Left renal pelvis (tissue), 4 donors: ENCODE measurements at places on chromosomes 3 and 15. TPM values are rescaled to one million over a fixed set of nuclear protein-coding genes. Genes with fewer than 3 reads are reported as not detected.

- no peak for DNase-seq
Measured at GRCh38 chr15:81213982-81214381, 17.3 kb downstream of the IL16 start.

- DNase-seq: no peak
Measured at GRCh38 chr3:124410471-124410870, 319.8 kb upstream of the UMPS start.

DNA sequence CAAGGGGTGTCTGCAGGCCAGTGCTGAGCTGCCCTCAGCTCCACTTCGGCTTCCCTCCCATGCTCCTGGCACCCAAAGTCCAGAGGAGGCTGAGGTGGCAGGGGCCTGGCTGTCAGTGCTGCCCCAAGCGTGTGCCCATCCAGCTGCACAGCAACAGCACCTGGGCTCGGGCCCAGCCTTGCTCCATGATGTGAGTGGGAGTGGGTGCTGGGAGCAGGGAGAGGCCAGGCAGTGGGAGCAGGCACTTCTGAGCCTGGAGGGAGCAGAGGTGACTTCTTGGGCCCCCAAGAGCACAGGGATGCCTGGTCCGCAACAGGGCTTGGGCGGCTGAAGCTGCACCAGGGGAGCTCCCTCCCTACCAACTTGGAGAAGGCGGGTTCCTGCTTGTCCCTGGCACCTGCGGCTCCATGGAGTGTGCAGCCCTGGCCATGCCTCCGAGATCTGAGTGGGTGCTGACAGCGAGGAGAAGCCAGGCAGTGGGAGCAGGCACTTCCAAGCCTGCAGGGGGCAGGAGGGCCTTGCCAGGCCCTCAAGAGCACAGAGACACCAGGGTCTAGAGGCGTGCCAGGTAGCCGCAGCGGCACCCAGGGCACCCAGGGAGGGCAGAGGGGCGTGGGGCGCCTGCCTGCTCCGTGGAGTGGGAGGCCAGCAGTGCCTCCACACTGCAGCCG lies 366.7 kb upstream of the SGO1 start:
- no peak for DNase-seq

DNA sequence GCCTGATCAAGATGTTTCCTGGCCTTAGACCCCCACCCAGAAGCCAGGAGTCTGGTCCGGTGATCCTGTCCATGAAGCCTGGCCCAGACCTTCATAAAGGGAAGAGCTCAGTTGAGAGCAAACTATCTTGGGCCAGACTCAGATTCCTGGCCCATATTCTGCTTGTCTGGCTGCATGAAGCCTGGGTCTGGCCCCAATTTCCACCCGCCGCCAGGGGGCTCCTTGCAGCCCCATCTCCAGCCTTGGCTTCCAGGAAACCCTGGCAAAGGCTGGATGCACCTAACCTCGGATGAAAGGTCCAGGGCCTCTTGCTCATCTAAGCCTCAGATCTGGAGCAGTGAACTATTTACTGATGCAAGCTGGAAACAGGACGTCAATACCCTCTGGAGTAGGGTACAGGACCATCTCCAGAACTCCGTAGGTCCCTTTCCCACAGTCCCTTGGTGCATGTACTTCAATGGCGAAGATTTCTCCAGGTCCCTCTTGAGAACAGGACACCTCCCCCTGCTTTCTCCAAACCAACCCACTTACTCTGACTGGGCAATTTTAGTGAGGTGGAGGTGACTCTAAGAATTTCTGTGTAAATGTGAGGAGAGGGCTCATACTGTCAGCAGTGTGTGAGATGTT lies 5.6 kb downstream of the FOXL2 start:
- DNase-seq: no peak

GRCh38 chr3:18649666-18650363 lies 224.7 kb upstream of the SATB1 start:
- DNase-seq: no peak

DNA sequence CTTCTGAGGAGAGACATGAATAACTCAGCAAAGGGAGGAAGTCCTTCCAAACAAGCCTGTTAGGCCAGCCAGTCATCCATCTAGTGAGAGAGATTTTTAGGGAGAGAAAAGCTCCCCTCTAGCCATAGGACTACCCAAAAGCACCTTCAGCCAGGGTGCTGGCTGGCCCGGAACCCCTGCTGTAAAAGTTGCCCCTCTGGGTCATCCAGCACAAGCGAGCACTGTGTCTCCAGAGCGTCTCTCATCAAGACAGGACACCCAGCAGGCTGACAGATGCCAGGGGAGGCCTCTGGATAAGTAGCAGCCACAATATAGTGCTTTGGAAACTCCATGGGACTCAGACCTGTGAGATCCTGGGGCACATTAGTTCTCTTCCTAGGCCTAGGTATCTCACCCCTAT lies 24.5 kb downstream of the ANXA2 start:
- DNase-seq: no peak

DNA sequence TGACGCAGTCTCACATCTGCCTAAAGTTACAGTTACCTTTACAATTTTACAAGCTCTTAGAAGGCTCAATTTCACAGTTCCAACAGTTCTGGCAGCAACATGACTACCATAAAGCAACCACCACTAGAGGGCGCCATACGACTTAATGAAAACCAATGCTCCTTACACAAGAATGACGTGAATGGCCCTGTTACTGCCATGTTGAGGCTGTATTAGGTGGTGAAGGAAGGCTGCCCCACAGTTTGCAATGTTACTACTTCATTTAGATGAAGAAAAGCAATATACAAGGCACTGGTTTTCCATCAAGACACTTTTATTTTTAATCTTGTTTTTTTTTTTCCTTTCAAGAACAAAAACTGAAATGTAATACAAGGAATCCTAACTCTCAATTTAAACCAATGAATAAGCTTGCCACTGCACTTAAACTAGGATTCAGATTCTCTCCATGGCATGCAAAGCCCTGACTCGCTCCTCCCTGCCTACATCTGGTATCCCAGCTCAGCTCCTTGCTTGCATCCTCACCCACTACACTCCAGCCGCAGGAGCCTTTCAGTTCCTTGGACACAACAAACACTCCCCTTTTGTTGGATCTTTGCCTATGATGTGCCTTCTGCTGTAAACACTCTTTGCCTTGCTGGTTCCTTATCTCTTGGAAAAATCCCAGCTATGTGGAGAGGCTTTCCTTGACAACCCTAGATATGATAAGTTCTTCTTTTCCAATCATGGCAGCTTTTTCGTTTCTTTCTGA lies 270.7 kb downstream of the GBE1 start:
- peak; percentile 60 for DNase-seq

GRCh38 chr15:58471348-58471747 lies 39.6 kb downstream of the LIPC start:
- DNase-seq: no peak

DNA sequence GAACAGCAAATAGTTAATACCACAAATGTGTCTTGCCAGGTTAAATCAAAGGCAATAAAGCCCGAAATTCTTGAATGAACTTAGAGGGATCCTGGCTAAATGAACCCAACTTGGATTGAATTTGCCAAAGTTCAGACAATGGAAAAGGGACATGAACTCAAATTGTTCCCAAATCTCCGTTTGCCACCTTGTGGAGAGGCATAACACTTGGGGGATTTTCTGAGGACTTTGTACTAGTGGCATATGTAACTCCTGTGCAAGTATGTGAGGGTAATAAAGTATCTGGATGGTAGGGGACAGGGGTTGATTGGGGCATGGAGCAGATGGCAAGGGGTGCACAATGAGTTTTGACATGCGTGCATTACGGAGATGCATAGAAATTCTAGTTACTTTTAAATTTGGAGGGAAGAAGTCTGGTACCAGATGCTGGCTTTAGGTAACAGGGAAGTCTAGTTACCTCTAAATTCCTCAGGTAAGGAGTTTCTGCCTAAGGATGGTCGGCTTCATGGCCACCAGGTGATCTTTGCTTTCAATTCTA lies 1.2 kb upstream of the TCAIM start:
- no peak for DNase-seq

- no peak for DNase-seq
Measured at GRCh38 chr3:159902546-159903314, 85.9 kb upstream of the IL12A start.

GRCh38 chr3:66497288-66497984 lies 3.4 kb downstream of the LRIG1 start:
- DNase-seq: no peak

DNA sequence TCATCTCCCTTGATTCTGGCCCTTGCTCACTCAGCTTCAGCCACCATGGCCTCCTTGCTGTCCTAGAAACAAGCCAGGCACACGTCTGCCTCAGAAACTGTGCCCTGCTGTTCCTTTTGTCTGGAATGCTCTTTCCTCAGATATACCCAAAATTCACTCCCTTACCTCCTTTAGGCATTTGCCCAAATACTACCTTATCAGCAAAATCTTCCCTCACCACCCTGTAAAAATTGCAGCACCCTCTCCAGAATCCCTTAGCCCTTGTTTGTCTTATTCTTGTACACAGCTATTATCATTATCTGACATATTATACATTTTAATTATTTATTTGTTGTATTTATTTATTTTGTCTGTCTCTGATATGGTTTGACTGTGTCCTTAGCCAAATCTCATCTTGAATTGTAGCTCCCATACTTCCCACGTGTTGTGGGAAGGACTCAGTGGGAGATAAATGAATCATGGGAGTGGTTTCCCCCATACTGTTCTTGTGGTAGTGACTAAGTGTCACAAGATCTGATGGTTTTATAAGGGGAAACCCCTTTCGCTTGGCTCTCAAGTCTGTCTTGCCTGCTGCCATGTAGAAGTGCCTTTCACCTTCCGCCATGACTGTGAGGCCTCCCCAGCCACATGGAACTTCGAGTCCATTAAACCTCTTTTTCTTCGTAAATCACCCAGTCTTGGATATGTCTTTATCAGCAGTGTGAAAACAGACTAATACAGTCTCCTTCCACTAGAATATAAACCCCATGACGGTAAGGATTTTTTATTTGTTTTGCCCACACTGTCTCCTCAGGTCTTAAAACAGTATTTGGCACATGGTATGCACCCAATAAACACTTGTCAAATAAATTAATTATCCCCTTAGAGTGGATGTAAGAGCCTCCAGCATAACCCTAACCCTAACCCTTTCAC lies 60.0 kb upstream of the STT3B start:
- DNase-seq: no peak

DNA sequence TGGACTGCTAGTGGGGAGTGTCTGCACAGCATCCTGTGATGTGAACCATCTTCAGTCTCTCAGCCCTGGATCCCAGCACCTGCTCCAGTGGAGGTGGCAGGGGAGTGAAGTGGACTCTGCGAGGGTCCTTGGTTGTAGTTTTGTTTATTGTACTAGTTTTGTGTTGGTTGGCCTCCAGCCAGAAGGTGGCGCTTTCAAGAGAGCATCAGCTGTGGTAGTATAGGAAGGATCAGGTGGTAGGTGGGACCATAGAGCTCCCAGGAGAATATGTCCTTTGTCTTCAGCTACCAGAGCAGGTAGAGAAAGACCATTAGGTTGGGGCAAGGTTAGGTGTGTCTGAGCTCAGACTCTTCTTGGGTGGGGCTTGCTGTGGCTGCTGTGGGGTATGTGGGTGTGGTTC lies 20.9 kb downstream of the NEK11 start:
- no peak for DNase-seq

DNA sequence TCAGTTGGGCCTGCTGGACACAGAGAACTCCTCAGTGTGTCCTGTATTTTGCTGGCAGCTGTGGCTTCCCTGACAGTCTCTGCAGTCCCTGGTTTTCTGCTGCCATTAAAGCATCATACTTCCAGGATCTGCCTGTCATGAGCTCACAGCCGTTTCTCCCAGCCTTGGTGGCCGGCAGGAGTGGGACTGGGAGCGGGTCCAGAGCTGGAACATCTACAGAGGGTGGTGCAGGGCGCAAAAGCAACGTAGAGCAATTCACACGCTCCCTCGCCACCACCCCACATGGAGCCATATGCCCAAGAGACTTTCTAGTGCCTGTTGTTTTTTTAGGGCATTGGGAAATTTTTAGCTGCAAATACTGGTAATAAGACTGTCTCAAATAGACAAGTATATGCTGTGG lies 33.6 kb downstream of the ABTB1 start:
- no peak for DNase-seq

DNA sequence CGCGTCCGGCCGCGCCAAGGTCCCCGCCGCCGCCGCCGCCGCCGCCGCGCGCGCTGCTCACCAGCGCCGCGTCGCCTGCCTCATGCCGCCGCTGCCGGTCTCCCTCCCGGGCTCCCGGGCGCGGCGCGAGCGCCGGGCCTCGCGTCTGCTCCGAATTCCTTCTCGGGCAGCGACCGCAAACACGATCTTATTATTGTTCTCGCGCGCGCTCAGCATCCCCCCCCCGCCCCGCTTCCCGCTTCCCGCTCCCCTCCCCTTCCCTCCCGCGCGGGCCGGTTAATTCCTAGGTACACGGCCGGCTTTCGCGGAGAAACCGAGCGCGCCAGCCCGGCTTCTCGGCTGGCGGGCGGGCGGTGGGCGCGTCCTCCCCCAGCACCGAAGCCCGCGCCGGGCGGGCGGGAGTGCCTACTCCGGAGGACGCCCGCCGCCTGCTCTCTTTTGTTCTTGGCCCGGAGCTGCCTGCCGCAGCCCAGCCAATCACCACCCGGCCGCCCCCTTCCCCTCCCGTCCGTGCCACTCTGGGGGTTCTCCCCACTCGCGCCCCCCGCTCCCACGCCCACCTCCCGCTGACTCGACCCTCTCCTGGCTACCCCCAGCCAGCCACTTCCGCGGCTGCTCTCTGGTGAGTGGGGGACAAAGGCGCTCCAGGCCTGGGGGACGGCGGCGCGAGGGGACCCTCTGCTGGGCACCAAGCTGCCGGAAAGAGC lies at the start of gene HDGFL3:
Gene HDGFL3 (minus strand): TSS at position 164 of the 707 bp plus-strand sequence. CDS start 409 bp downstream, outside the sequence.
- no peak for DNase-seq

GRCh38 chr15:80856809-80857377 lies 77.7 kb downstream of the CEMIP start:
- DNase-seq: no peak

- DNase-seq: no peak
Measured at GRCh38 chr15:36230776-36231175, 348.6 kb upstream of the CDIN1 start.

GRCh38 chr3:25007974-25008658 lies 419.9 kb upstream of the RARB start:
- DNase-seq: no peak

DNA sequence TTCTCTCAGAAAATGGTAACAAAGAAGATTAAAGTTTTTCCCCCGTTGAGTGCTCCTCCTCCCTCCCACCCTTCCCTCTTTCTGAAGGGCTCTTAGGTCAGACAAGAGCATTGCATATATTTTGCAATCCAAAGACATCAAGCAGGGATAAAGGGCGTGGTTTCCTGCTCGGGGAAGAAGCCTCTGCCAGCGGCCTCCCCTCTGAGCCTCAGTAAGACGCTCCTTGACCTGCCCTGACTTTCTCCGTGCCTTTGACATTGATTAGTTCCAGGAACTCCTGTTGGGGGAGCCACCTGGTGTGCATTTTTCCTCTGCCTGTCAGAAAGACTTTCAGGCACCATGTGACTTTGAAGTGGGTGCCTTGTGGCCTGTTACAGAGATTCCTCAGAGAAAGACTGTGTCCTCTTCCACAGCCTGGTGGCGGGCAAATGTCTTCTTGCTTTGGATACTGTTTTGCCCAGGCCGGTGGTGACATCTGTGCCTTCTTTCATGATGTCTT lies 87.2 kb upstream of the TBL1XR1 start:
- no peak for DNase-seq

GRCh38 chr3:32978331-32978730 lies 26.9 kb downstream of the CCR4 start:
- no peak for DNase-seq

Gene AMOTL2
- 104 TPM for polyA plus RNA-seq

Gene TAGLN3
- 2.0 TPM for polyA plus RNA-seq

Gene NR2E3
- 0.43 TPM for polyA plus RNA-seq

Gene GOLGA8S
- 1.5 TPM for polyA plus RNA-seq

Gene SPTBN5
- polyA plus RNA-seq: 1.3 TPM

Gene GOLGA6L9
- 6.1 TPM for polyA plus RNA-seq

Gene TM4SF1
- polyA plus RNA-seq: 56.5 TPM

Gene COMMD2
- polyA plus RNA-seq: 61.6 TPM

Gene BFSP2
- polyA plus RNA-seq: 0.69 TPM

Gene RPL39L
- 18.3 TPM for polyA plus RNA-seq

Gene SLC28A1
- 3.8 TPM for polyA plus RNA-seq

Gene NRG4
- polyA plus RNA-seq: 6.6 TPM

Gene MINDY4B
- polyA plus RNA-seq: not detected

Gene GPR87
- 0.24 TPM for polyA plus RNA-seq
